Glutamatergic neuron (in vitro differentiated cells): ENCODE measurements at places on chromosomes 1 and 21.

DNA sequence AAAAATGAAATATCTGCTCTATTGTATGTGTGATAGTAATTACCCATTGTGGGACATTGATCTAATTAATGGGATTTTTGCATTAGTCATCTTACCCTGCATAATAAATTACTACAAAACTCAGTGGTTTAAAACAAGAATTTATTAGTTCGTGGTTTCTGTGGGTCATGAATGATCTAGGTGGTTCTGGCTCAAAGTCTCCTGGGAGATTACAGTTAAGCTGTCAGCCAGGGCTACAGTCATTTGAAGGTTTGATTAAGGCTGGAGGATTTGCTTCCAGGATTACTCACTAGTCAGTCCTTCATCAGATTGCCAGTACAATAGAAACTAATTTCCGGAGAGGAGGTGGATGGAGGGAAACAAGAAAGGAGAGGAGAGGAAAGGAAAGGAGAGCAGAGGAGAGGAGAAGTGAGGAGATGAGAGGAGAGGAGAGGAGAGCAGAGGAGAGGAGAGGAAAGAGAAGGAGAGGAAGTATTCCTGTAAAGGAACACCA lies 60.4 kb upstream of the TNFSF4 start:
- no peak for DNase-seq

DNA sequence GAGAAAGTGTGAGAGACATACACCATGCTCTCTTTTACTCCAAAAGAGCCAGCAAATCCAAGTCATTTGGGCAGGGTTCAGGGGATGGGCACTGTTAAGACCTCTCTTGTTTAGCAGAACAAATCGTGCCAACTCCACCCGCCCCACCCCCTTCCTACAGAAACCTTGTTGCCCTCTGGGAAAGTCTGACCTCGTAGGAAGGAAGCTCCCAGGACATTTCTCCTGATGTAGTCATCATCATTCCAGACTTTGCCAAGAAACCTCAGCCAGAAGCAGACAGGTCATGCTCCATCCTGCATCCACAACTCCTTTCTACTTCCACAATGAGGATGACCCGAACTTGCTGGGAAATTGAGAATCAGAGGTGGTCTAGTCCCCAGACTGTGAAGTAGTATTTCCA lies 57.7 kb downstream of the UBE2T start:
- DNase-seq, result no peak

- peak; percentile 82 for DNase-seq
These were observed at the start of gene XKR8 for GRCh38 chr1:27959792-27960603. Gene XKR8, plus strand, starts transcription at chr1:27959973. Its CDS starts 97 bp downstream, at chr1:27960070.

DNA sequence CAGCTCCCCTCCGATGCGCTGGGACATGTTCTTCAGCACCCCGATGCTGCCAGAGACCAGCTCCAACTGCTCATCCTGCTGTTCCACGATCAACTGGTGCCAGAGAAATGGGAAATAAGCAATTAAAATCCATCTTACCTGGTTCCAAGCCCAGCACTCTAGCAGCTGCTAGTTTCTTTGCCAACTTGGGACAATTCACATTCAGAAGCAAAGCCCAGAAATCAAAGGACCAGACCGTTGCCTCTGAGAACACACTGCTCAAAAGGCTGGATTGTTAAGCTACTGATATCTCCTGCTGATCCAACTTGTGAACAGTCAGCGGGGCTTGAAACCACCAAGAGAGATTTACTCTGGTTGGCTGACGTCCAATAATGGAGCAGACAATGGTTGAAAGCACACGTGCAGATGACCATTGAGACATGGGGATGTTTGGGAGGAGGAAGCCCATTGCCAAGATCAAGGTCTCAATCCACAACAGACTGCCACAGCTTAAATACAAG lies 34.4 kb downstream of the STX6 start:
- no peak for DNase-seq

GRCh38 chr1:206969090-206969489 lies 1.2 kb downstream of the FCAMR start:
- no peak for DNase-seq

DNA sequence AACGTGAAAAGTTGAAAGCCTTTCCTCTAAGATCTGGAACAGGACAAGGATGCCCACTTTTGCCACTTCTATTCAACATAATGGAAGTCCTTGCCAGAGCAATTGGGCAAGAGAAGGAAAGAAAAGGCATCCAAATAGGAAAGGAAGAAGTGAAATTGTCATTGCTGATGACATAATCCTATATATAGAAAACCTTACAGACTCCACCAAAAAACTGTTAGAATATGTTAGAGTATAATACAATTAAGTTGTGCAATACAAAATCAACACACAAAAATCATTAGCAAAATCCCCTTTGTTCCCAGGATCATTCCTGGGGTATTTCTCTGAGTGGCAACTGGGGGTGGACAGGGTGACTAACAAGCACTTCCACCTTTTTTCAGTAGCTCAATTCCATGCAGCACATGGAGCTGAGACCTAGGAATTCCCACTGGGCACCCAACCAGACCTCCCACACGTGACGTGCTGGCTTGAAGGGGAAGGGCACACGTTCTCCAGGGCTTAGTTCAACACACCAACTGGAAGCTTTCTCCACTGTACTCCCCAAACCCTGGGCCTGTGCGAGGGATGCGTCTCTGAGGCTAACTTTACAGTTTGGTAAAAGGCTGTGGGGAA lies 9.6 kb downstream of the STUM start:
- no peak for DNase-seq

GRCh38 chr1:171794085-171794484 lies 12.6 kb downstream of the METTL13 start:
- no peak for DNase-seq

- no peak for DNase-seq
These were observed 29.7 kb downstream of the GNAT2 start for GRCh38 chr1:109589679-109590078.

GRCh38 chr1:218481116-218481775 lies 136.1 kb downstream of the TGFB2 start:
- no peak for DNase-seq

- no peak for DNase-seq
These were observed 4.2 kb downstream of the FABP3 start for GRCh38 chr1:31368611-31369107.

DNA sequence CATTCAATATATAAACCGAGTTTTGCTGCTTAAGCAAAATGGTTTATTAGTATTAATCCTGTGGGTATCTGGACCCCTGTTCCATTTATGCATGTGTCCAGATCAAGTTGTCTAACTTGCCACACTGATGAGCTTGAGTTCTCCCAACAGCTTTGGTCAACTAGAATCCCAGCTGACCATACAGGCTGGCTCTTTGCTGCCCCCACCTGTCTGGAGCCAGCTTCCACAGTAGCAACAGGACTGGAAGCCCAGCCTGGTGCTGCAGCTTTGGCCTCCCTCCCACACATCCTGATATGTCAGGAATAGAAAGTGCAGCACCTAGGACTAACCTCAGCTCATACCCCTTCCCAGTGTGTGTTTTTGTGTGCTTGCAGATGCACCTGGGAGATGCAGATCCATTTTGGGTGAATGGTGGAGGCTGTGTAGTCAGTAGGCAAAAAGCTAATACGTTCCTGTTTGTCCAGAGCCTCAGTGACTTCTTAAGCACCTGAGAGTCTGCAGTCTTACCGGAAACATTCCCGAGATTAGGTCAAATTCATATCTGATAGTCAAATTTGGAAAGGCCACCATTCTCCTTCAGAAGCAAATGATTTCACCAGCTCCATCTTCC lies 40.9 kb upstream of the BEND5 start:
- peak; percentile 82 for DNase-seq

- no peak for DNase-seq
These were observed 3.8 kb downstream of the ZBTB18 start for GRCh38 chr1:244054924-244055263.

- peak; percentile 83 for DNase-seq
These were observed 14.2 kb downstream of the UTP11 start for GRCh38 chr1:38026592-38027200.

DNA sequence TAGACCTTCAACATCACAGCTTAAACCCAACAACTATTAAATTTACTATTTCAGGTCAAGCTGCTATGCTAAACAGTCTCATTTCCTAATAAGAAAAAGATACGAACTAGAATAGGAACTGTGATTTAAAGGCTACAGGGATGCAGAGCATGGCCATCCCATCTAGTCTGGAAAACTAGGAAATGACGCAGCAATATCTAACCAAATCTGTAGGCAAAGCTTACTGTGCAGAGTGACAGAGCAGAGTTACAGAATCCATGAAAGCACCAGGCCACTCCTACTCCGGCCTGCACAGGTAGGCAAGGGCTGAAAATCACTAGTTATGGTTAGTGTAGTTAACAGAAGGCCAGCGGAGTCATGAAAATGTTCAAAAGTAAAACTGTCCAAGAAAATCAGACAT lies 2.1 kb downstream of the HLCS start:
- no peak for DNase-seq

DNA sequence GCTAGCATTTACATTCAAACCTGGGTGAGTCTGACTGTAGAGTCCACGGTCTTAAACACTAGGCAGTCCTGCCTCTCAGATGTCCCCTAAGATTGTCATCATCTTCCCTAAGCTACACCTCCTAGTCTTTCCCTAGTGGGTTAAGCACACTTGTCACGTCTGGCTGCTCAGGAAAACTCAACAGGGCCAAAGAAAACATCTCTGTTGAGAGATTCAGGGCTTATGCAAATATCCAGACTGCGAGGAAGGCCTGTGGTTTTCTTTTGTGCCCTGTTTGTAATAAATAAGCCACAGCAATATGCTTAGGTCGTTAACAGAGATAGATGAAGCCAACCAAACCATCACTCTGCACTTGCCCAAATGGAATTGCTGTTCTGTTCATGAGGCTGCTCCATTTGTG lies 472.6 kb upstream of the DEPDC1 start:
- DNase-seq, result no peak

GRCh38 chr1:200905411-200906052 lies 10.8 kb downstream of the INAVA start:
- DNase-seq, result no peak

DNA sequence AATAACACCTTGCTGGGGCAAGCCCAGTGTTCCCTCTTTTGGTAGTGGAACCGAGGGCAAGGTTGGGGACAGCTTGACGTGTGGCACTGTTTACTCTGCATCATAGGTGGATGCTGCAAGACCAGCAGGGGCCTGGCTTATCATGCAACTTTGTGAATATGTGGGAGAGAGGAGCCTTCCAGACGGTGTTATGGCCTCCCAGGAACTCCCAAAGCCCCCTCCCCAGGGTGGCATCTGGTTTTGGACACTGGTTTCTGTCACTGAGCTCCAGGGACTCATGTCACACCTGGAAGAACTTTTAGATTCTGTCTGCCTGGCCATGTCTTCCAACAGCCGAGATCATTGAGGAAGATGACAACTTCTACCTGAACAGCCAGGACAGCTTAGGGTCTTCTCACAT lies 1.4 kb upstream of the TLR5 start:
- DNase-seq, result no peak

GRCh38 chr1:35559317-35559944 lies 1.8 kb downstream of the NCDN start:
- DNase-seq, result no peak

DNA sequence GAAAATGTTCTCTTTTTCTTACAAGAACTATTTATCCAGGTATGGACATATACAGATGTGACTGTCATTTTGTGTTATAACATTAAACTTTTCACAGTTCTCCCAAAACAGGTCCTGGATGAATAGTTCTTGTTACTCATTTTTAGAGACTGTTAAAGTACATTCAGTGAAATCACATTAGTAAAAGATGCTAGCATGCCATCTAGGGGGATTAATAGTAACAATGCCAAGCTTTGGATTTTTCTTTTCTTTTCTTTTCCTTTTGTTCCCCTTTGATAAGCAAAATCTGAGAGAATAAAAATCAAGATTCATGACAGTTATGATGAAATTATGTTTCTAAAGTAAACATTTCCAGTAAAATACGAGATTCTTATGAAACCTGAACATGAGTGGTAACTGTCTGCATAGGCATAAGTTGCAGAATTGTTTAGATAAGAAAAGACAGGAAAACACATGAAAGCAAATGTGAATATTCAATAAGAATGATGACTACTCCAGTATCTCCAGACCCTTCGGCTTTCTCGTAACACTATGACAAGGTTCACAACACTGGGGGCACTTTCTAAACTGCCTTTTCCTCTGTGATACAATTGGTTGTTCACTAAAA lies 77.5 kb downstream of the TPR start:
- no peak for DNase-seq

DNA sequence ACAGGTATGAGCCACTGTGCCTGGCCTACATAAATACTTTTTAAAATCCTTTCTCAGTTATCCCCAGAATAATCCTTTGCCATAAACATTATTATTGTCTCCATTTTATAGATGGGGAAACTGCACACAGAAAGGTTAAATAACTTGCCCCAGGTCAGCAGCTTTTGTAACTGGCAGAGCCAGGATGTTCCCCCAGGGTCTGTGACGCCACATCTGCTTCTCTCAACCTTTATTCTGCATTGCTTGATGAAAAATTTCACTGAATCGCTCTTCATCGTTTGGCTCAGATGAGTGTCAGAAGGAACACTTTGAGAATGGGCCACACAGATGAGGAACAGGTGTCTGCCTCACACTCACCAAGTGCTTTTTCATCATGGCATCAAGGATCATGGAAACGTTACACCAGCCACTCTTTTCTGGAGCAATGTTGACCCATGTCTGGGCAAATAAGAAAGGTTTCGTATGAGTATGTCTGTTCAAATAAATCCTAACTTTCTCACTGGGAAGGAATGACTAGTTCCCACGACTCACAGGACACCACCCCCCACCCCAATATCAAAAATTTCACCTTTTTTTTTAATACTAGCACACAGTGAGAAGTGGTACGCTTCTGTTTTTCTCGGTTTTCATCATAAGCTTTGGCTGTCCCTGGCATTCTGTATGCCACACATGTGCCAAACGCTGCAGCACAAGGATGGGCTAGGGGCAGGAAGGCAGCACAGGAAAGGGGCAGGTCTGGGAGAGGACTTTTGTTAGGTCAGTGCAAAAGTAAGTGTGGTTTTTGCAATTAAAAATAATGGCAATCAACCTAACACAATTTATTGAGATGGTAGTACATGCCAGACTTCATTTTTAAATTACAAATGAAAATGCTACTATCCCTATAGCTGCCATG lies 9.0 kb upstream of the PTGFRN start:
- DNase-seq, result no peak

GRCh38 chr1:88979054-88979748 lies 13.2 kb downstream of the KYAT3 start:
- DNase-seq, result no peak

- no peak for DNase-seq
These were observed 24.8 kb downstream of the F11R start for GRCh38 chr1:160996178-160996577.

GRCh38 chr1:85838238-85838637 lies 130.0 kb upstream of the ZNHIT6 start:
- DNase-seq, result no peak

GRCh38 chr1:101907264-101907663 lies 89.5 kb downstream of the OLFM3 start:
- no peak for DNase-seq

GRCh38 chr1:17777330-17777729 lies 22.2 kb downstream of the ACTL8 start:
- DNase-seq, result no peak

DNA sequence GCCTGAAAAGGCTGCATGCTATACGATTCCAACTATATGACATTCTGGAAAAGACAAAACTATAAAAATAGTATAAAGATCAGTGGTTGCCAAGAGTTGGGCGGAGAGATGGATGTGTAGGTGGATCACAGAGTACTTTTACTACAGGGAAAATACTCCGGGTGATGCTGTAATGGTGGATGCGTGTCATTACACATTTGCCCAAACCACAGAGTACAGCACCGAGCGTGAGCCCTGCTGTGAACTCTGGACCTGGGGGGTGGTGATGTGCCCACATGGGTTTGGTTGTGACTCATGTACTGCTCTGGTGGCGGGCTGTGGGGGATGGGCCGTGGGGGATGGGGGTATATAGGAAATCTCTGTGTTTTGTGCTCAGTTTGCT lies 162.7 kb upstream of the COL6A1 start:
- no peak for DNase-seq
